Karpas-422 (cell line): ENCODE measurements at places on chromosomes 16 and 17. TPM values are rescaled to one million over a fixed set of nuclear protein-coding genes. Genes with fewer than 3 reads are reported as not detected.

DNA sequence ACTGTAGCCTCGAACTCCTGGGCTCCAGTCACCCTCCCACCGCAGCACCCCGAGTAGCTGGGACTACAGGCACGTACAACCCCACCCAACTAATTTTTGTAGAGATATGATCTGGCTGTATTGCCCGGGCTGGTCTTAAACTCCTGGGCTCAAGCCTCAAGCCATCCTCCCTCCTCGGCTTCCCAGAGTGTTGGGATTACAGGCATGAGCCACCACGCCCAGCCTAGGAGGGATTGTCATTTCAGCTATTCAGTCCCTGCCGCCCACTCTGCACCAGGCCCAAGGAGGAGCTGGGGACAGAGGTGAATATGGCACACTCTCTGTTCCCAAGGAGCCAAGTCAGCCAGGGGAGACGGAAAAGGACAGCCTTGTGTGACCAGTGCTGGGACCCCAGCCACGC lies 256.2 kb downstream of the PARN start:
- DNase-seq = no peak

Gene CHCT1
- total RNA-seq = not detected in 2 replicates

DNA sequence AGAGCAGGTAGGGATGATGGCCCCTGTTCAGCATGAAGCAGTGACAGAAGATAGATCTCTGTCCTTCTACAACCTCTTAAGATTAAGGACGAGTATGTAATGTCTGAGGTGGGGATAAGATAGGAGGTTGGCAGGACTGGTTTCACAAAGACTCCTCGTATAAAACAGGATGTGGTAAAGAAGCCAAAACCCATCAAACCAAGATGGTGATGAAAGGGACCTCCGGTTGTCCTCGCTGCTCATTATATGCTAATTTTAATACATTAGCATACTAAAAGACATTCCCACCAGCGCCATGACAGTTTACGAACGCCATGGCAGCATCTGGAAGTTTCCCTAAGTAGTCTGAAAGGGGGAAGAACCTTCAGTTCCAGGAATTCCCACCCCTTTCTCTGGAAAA lies 27.3 kb downstream of the MIS12 start:
- DNase-seq = no peak

Gene GPR139
- not detected in 2 replicates for total RNA-seq
